Esophagus squamous epithelium (tissue), 5 donors: ENCODE measurements at places on chromosomes 3 and 15.

GRCh38 chr3:127455541-127456450 is 134.7 kb downstream of the TPRA1 start:
- no peak for DNase-seq

GRCh38 chr15:100781061-100781960 is 98.3 kb upstream of the ALDH1A3 start:
- DNase-seq = no peak

DNA sequence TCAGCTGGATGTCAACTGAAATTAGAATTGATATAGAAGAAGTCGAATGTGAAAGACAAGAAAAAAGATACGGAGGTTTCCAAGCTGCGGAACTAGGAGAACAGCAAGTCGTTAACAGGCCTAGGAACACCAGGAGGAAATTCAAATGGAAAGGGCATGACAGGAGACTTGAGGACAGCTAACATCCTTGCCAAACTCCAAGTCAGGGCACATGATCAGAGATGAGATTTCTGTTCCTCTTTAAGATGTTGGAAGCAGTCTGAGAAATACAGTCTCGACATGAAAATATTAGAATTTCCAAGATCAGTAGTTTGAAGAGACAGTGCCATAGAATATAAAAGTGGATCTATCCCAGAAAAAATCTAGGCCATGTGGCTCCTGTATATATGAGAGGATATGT is 5.0 kb downstream of the MYO5A start:
- DNase-seq = no peak

DNA sequence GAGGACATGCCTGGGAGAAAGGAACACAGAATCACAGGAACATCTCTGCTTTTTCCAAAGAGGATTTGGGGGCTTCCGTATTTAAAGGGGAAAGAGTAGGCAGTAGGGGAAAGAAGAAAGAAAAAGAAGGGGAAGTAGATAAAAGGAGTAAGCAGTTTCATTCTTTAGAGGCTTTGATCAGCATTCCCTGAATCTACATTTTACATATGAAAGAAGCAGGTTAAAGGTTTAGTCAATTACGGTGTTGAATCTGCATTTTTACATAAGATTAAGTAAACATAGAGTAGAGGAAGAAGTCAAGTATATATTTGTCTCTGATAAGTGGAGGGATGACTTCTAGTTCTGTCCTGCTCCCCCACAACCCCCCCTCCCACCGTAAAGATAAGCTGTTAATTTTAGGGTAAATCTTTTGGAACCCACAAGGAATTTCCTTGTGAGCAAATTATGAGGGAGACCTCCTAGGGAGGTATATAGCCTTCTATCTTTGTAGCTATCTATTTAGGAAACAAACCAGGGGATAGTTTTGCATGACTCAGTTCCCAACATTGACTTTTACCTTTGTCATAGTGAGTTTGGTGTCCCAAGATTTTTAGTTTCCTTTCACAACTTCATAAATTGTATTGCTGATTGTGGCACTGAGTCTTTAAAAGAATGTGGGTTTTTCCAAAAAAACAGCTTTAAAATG is 8.7 kb upstream of the P2RY12 start:
- no peak for DNase-seq

GRCh38 chr15:48427960-48428547 is 96.8 kb downstream of the DUT start:
- DNase-seq = no peak

GRCh38 chr3:24199775-24200247 is 254.7 kb downstream of the NR1D2 start:
- DNase-seq = no peak

DNA sequence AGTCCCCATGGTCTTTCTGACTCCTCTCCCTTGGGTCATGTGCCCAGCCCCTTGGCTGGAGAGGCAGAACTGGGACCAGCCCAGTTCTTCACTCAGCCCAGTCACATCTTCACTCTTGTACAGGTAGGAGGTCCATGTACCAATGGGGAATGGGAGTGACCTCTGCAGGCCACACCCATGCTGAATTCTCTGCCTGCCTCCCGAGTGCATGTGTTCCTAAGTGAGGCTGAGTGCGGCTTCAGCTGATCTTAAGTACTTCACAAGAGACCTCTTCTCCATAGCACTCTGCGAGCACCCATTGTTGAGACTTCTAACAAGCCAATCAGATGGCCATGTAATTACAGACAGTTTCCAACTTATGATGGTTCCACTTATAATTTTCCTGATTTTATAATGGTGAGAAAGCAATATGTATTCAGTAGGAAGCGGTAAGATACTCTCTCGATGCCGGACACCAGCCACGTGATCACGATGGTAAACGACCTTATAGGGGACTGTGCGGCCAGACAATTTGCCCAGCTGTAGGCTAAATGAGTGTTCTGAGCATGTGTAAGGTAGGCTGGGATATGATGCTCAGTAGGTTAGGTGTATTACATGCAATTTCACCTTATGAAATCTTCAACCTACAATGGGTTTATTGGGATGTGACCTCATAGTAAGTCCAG is 112.1 kb downstream of the KLF13 start:
- DNase-seq = no peak

DNA sequence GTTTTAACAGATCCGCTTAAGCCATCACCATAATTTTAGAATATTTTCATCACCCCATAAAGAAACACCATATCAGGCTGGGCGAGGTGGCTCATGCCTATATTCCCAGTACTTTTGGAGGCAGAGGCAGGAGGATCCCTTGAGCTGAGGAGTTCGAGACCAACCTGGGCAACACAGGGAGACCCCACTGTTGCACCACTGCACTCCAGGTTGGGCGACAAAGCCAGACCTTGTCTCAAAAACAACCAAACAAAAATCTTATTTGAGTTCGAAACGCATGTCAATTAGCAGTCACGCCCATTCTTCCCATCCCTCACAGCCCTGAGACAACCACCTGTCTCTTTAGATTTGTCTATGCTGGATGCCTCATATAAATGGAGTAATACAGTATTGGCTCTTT is 119.9 kb downstream of the KLF13 start:
- no peak for DNase-seq

DNA sequence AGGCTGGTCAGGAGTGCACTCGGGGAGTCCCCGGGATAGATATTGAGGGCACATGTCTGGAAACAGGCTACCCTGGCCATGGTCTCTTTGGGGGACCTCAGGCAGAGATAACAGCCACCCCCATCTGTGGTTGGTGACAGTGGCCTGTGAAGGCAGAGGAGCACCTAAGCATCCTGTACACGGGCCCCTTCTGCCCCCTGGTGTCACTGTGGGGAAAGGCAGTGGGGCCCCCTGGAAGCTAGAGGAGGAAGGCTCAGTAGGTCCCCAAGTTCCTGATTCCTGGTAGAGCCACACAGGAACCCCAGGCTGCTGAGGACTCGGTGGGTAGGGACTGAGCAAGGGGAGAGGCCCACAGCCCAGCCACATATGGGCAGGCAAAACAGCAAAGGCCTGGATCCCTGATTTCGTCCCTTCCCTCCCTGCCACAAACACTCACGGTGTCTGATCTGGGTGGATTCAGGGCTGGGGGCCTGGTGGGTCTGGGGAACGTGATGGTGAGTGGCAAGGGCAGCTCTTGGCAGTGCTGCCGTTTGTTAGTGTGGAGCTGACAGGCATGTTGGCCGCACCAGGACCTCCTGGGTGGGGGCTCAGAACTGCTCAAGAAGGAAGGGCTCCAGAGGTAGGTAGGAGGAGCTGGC is 14.1 kb upstream of the CXCR6 start:
- DNase-seq = no peak

DNA sequence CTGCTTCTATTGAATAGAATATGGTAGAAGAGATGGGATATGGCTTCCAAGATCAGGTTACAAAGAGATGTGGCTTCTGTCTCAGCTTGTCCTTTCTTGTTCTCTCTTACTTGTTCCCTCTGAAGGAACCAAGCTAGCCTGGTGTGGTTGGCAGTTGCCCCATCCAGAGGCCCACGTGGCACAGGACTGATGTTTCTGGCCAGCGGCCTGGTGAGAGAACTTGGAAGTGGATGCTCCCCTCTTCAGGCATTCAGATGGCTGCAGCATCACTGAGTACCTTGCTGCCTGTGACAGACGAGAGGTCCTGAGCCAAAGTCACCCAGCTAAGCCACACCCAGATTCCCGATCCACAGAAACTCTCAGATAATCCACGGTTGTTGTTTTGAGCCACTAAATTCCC is 183.6 kb downstream of the NSMCE3 start:
- DNase-seq = no peak

- DNase-seq = no peak
Observed at GRCh38 chr3:149623824-149624223, 34.0 kb downstream of the WWTR1 start.

GRCh38 chr3:133917144-133917543 is 21.5 kb upstream of the RAB6B start:
- no peak for DNase-seq

DNA sequence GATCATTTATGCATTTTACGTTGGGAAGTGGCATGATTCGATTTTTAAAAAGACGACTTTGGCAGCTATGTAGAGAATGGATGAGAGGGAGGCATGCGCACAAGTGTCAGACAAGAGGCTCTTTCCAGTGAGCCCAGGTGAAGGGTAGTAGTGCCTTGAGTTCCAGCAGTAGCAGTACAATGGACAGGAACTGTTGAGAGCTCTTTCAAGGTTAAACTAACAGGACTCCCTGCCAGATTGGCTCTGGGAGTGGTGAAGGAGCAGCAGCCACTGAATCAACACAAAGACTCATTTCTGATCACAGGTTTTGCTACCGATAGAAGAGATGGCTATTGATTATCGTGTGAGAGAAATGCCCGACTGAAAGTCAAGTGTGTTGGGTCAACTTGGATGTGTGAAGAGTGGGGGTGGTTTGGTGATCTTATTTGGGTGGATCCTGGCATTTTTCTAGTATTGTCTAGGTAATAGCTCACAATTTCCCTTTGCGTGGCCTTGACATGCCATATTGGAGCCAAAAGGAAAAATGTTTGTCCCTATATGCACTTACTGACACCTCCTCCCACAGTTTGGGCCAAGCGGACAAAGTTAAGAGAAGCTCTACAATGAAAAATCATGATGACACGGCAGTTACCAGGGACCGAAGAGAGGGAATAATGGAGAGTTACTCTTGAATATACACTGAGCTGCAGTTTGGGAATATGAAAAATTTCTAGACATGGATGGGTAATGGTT is 81.6 kb upstream of the MDFIC2 start:
- DNase-seq = no peak

GRCh38 chr3:152100491-152101132 is 168.1 kb upstream of the MBNL1 start:
- no peak for DNase-seq

DNA sequence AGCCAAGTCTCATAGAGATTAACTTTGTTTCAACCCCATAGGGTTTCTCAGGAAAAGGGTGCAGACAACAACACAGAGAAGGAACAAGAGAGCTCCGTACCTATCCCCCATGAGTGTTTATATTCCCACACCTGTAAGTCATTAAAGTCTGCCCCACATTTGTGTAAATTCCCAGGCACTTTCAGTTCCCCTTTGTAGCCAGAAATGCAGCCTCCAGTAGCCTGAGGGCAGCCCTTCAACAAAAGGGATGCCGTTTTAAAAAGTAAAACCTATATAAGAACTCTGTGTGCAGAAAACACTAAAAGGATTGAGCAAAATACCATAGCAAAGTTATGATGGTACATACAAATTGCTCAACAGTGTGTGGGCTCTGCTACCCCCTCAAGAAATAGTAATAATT is 59.7 kb upstream of the TMEM108 start:
- DNase-seq = no peak

DNA sequence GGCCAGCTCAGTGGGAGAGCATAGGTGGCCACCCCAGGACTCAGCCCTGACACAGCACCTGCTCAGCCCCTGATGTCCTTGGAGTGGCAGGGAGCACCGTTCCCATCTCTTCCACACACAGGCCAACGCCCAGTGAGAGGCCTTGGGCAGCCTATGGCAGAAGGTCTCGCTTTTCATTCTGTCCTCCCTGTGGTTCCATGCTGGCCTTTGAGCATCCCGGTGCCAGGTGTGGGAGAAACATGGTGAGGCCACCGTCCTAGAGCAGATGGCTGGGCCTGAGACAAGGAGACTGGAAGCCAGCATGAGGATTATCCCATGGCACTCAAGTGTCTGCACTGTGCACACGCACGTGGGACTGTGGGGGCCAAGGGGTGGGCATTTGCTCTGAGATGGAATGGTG is 25.1 kb downstream of the ADCY5 start:
- no peak for DNase-seq

DNA sequence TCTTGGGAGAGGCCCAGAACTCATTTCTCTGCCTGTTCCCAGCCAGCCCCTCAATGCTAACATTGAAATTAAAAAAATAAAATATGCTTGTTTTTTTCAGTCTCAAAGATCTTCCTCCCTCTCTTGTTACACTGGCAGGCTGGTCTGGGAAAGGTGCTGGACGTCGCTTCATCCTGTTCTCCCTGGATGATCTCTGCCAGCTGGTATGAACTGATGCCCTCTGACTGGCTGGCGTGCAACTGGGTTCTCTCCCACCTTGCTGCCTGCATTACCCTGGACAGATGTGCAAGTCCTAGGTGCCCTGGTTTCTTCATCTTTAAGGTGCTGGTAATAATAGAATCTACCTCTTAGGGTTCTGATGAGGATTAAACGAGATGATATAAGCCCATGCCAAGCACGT is 263.9 kb upstream of the PROK2 start:
- no peak for DNase-seq

DNA sequence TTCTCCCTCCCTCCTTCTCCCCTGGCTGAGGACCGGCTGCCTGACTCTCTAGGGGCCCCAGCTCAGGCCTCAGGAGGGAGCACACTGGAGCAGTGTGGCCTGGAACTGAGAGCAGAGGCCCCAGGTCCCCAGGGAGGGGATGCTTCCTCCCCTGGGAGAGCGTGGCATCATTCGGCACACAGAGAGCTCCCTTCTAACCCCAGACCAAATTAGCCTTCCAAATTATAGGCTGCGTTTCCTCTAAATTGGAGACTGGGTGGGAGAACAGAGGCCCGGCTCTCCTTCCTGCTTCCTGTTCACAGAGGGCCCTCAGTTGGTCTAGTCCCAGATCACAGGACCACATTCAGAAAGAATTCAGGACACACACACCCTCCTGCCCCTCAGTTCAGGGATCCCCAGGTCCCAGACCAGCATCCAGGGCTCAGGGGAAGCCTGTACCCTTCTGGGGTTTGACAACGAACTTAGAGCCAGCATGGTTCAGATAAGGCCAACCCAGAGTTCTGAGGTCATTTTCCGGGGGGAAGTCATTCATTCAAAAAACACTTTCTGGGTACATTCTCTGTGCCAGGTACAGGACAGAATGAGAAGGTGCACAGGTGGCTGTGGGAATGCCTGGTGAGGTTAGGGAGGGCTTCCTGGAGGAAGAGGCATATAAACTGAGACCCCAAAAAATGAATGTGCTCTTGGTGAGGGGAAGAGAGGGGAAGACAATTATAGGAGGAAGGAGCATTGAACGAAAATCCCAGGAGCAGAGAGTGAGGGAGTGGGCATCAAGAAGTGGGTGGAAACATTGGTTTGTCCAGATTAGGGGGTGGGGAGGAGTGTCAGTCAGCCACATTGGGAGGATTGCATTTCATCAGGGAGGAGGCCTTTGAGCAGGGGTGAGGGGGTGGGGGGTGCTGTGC is 28.4 kb upstream of the RPL29 start:
- no peak for DNase-seq

- DNase-seq = no peak
Observed at GRCh38 chr15:29364426-29365078, 94.9 kb upstream of the NSMCE3 start.
